ENCODE measurements at places on chromosomes 2 and 18. TPM values are rescaled to one million over a fixed set of nuclear protein-coding genes. Genes with fewer than 3 reads are reported as not detected.

- DNase-seq, result no peak
Measured at GRCh38 chr18:23129355-23130002, 5.8 kb upstream of the CABLES1 start.

DNA sequence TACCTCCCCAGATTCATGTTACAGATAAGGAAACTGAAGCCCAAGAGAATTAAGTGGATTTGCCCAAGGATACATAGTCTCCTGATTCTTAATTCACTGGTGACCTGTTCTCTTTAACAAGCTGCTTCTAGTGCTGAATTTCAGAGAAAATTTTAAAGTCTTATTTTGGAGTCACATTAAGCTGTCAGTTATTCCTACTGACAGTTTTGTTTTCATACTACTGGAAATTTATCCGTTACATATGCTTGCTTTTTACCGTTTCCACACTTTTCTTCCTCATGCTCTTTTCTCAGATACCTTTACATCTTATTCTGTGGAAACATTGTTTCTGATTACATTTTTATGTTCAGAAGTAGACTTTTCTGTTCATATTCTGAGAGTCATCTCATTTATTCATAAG, 1.3 kb downstream of the MOB4 start:
- peak; percentile 23 for DNase-seq

DNA sequence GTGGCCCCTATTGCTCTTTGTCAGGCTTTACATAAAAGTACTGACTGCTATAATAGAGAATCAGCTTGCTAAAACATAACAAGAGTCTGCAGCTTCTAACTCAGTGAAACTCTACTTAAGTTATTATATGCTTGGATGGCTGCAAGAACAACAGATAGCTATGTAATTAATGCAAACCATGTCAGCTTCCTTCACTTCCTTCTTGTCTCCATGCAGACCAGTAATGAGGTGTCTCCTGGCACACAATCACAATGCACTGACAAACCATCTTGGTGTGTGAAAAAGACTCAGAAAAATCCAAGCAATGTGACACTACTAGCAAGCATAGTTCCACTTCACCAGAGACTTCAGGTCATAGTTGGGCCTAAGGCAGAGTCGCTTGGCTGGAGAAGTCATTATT, 2068.9 kb upstream of the PIK3C3 start:
- DNase-seq, result peak; percentile 0

- no peak for DNase-seq
Measured at GRCh38 chr2:86634352-86634751, 10.7 kb upstream of the RNF103 start.

GRCh38 chr2:33354981-33355380, 121.5 kb upstream of the RASGRP3 start:
- peak; percentile 89 for DNase-seq

DNA sequence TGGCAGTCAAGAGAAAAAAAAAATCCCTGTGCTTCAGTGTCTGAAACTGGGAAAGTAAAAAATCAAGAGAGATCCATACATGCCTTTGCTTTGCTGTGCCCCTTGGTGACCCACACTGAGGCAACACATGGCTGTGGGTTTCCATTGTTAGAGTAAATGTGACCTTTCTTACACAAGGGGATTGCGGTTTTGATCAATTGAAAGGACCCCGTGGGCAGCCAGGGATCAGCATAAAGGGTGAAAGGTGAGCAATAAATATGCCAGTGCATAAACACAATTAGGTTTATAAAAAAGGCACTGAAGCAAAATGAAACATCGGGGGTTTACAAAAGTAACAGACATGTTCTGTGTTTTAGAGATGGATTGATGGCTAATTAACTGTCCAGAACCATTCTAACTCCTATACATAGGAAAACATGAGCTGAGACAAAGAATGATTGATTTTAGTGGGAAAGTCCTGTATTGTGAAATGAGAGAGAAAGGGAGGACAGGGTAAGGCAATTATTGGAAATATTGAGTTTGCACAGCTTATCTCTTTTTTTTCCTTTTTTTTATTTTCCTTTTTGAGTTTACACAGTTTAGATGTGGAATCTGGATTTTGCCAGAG, 40.7 kb upstream of the BBS5 start:
- DNase-seq, result no peak

- no peak for DNase-seq
Measured at GRCh38 chr2:108938077-108938710, 50.8 kb downstream of the EDAR start.

- no peak for DNase-seq
Measured at GRCh38 chr2:68366083-68366560, 1.0 kb downstream of the PLEK start.

- no peak for DNase-seq
Measured at GRCh38 chr2:173970516-173970924, 5.3 kb upstream of the SP3 start.

GRCh38 chr18:49276680-49277079, 183.8 kb downstream of the DYM start:
- DNase-seq, result no peak

- DNase-seq, result no peak
Measured at GRCh38 chr2:207291625-207292252, 126.0 kb upstream of the KLF7 start.

The ANKRD30BL gene
- total RNA-seq, result not detected

The DTNA gene
- total RNA-seq, result 14.5 TPM

The USP34 gene
- 77.6 TPM for total RNA-seq

The PLEK gene
- total RNA-seq, result not detected
